Inflammatory macrophage treated with lipopolysaccharide for 4 hours (primary cell): ENCODE measurements at places on chromosomes 1 and 21.

DNA sequence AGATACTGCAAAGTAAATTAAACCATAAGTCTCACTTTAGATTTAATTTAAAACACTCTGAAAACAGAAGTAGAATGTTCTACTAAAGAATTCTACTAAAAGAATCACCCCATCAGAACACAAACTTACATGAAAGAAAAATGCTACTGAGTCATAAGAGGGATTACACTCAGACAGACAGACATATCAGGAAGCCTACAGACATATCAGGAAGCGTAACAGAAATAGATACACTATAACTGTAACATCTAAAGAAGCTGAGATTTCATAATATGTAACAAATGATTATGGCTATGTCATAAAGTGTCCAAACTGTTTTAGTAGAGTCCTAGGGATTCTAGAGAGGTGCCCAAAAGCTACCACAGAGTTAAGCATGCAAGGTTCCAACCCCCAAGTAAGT lies 23.9 kb downstream of the FOXJ3 start:
- DNase-seq: peak; percentile 36

DNA sequence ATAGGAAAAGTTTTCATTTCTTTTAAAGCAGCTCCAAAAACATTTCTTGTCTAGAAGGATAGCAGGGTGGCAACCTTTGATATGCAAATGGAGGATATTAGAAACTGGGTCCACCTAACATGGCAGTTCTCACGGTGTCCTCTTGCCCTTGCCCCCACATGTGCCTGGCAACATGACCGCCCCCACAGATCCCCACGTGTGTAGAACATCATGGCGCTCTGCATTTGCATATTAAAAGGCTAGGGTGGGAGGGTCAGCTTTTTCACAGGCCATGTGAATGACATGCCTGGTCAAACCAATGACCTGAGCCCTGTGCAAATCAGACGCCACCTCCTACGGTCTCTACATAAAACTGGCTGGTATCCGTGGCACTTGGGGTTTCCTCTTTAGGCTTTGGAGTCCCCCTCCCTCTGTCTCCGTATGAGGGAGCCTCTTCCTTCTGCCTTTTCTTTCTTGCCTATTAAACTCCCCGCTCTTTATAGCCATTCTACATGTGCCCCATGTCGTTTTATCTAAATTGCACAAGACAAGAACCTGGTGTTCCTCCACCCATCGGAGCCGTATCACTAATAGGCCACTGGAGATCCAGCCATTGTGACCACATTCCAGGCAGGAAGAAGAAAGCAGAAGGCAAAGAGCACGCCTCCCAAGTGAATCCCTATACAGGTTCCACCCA lies 71.3 kb downstream of the WDR4 start:
- DNase-seq: no peak

- DNase-seq: no peak
Measured at GRCh38 chr1:210786546-210786945, 347.4 kb downstream of the KCNH1 start.

DNA sequence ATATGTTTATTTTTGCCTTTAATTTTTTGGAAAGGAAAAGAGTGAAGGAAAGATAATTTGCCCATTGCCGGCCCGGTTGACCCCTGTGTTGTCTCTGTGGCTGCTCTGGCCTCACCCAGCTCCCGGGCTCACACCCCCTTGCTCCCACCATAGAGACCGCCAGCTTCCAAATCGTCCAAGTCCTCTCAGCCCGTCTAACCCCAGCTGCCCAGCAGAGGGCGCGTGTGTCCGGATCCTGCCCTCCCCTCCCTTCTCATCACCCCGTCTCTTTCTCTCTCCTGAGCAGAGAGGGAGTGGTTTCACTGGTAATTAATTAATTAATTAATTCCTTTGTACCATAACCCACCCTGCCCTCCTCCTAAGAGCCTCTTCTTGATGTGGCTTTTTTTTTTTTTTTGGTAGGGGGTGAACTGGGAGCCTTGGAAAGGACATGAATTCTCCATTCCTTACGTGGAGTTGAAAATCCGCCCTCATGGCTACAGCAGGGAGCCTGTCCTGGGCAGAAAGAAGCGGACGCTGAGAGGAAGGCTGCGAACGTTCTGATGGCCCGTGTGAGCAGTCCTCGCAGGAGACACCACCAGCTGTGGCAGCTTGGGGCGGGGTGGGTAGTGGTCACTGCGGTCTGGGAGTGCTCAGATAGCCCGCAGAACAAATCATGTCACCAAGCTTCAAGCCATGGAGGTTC lies 45.9 kb downstream of the KIAA0040 start:
- peak; percentile 50 for DNase-seq

- DNase-seq: no peak
Measured at GRCh38 chr1:46148318-46148717, 15.9 kb upstream of the PIK3R3 start.

DNA sequence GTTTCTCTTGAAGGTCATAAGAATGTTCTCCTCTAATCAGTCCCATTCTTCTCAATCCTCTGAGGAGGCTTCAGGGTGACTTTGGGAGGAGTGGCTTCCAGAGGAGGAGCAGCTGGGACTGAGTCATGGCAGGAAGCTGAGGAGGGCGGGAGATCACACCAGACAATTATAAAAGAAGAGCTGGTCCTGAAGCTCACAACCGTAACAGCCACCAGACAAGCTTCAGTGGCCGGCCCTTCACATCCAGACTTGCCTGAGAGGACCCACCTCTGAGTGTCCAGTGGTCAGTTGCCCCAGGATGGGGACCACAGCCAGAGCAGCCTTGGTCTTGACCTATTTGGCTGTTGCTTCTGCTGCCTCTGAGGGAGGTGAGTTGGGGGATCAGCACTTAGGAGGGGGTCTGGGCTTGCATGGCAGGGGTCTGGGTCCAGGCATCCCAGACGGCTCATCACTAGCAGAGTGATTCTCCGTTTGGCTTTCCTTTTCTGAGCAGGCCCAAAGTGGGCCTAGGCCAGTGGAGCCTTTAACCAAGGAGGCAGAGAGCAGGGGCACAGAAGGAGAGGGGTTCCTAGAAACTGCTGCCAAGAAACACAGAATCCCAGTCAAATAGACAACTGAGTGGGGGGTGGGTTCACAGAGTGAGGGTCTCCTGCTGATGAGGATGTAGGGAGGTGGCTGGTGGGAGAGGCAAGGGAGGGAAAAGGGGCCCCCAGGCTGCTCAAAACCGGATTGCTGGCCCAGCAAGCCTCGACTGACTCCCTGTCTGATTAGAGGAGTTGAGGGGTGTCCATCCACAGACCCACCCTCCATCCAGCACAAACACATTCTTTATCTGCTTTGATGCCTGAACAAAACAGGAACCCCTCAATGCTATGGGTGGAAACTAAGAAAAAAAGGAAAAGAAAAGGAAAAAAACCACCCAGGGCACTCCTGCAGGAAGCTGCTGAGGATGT lies at the start of gene ECM1:
Gene ECM1, plus strand, starts transcription at position 198 of the 953 bp plus-strand sequence. Its CDS starts 101 bp downstream, at position 299.
- peak; percentile 73 for DNase-seq

- DNase-seq: peak; percentile 29
Measured at GRCh38 chr1:154971341-154971998, 923 bp upstream of the SHC1 start.

DNA sequence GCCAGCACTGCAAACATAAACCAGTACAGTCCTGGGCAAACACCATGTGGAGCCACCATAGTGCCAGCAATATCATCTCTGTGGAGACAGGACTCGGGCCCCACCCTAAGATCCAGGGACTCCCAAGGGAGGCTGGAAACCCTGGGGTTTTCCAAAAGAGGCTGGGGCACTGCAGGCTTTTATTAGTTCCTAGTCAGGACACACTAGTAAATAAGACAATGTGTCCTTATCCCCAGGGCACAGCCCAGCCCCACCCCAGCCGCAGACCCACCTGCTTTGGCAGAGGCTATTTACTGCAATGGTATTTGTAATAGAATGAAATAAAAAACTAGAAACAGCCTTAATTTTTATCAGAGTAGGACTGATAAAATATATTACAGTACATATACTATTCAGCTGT lies 486 bp upstream of the GJB3 start:
- DNase-seq: no peak

DNA sequence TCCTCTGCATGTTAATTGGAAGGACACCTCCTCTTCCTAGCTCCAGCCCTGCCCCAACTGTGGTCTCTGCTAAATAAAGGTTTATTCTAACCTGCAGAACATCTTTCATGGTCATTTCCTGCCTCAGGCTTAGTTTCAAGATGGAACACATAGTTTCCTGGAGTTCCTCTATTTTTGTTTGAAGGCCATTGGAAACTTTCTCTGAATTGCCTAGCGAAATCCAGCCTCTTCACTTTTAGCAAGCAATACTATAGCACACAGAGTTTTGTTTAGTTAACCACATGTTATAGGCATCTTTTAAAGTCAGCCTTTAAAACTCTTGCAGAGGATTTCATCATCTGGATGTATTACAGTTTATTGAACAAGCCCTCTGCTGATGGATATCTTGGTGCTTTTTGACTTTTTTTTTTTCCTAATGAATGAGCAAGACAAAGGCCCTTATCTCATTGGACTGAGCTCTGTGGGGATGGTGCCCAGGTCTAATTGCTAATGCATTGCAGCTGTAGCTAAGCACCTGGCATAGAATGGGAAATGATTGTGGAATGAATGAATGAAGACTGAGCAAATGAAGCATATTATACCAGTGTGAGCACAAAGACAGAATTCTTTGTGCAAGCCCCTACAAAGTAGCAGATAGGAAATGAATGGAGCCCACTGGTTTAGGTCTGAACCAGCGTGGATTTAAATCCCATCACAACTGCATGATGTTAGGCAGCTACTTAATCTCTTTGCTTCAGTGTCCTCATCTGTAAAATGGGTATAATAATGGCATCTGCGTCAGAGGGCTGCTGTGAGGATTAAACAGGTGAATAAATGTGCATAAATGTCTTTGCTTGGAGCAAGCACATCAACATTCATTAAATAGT lies 641 bp upstream of the CFAP107 start:
- no peak for DNase-seq

GRCh38 chr1:17955302-17956285 lies 152.0 kb upstream of the IGSF21 start:
- no peak for DNase-seq

GRCh38 chr21:38637161-38637560 lies 138.9 kb upstream of the ERG start:
- DNase-seq: no peak

DNA sequence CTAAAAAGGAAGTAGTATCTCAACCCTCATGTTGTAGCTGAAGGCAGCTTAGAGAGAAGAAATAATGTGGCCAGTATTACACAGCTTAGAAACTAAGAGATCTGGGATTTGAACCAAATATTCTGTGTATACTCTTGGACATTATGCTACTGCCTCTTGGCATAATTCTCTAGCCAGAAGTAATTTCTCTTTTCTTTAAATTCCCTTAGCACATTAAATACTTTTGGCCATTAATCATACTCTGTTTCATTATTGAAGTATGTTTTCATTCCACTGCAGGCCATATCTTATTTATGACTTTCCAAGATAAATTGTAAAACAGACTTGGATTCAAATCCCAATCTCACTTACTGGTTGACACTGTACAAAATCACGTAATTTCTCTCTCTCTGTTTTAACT lies 181.3 kb upstream of the SPAG17 start:
- DNase-seq: no peak

DNA sequence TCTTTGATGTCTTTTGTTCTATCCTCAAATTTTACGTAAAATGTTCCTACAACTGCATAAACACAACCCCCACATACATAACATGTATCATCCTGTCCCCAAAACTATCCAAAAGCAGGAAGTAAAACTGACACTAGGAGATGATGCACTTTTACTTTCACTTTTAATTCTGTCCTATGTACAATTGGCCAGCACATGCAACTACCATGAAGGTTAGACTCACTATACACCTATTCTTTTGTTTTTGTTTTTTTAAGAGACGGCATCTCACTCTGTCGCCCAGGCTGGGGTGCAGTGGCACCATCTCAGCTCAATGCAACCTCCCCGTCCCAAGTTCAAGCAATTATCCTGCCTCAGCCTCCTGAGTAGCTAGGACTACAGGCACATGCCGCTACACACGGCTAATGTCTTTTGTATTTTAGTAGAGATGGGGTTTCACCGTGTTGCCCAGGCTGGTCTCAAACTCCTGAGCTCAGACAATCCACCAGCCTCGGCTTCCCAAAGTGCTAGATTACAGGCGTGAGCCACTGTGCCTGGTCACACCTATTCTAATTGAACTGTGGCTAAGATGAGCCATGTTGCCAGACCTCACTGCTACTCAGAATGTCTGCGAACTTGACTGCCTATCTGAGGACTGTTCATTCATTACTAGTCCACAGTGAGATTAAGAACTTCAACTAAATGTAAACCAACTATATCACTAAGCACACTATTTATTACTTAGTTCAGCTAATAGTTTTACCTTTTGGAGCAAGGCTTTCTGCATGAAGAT lies 48.0 kb downstream of the TOR3A start:
- peak; percentile 87 for DNase-seq

DNA sequence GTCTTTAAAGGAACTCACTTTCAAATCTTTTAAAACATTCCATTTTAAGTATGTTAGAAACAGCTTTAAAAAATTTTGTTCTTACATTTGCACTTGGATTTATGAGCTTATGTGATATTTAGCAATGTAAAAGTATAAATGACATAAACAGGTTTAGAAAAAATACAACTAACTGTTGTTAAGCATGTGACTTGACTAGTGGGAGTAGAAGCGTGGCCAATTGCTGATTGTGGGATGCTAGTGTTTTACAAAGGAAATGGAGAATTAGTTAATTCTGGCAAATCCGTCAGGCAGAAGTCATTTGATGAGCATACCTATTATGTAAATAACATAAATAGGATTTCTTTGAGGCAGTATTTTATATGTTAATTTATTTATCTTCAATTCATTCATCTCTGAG lies 175.8 kb downstream of the ADGRL2 start:
- no peak for DNase-seq

GRCh38 chr1:64745986-64746940 lies 1.4 kb downstream of the RAVER2 start:
- DNase-seq: peak; percentile 21

- DNase-seq: no peak
Measured at GRCh38 chr1:76238094-76238628, 163.6 kb downstream of the ST6GALNAC3 start.

- peak; percentile 83 for DNase-seq
Measured at GRCh38 chr1:65940126-65940525, 147.4 kb downstream of the PDE4B start.

GRCh38 chr21:44458971-44459711 lies 3.8 kb downstream of the LRRC3 start:
- peak; percentile 7 for DNase-seq

DNA sequence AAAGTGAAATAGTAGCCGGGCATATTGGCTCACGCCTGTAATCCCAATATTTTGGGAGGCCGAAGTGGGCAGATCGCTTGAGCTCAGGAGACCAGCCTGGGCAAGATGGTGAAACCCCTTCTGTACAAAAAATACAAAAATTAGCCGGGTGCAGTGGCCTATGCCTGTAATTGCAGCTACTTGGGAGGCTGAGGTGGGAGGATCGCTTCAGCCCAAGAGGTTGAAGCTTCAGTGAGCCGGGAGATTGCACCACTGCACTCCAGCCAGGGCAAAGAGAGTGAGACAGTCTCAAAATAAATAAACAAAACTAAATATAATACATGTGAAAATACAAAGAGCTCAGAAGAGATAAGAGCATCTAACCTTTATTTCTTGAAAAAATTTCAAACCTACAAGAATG lies 2.3 kb upstream of the MSTO1 start:
- DNase-seq: no peak

GRCh38 chr1:1085171-1085841 lies 11.2 kb upstream of the RNF223 start:
- DNase-seq: no peak
